ENCODE measurements at places on chromosomes 5 and 9.

DNA sequence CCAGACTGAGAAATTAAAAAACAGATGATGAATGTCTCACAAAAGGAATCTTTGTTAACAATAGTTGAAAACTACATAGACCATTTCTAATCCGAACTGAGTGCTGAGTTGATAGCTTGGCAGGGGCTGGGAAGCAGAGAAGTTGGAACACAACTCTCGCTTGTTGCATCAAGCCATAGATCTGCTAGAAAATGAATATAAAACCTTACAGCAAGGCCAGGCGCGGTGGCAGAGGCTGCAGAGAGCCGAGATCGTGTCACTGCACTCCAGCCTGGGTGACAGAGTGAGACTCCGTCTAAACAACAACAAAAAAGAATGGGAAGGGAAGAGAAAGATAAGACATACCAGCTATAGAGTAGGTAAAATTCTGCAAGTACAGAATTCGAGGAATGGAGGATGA lies 28.0 kb upstream of the SPZ1 start:
- no peak for DNase-seq

- no peak for DNase-seq
These were observed 262.8 kb downstream of the NR3C1 start for GRCh38 chr5:143140492-143141203.

DNA sequence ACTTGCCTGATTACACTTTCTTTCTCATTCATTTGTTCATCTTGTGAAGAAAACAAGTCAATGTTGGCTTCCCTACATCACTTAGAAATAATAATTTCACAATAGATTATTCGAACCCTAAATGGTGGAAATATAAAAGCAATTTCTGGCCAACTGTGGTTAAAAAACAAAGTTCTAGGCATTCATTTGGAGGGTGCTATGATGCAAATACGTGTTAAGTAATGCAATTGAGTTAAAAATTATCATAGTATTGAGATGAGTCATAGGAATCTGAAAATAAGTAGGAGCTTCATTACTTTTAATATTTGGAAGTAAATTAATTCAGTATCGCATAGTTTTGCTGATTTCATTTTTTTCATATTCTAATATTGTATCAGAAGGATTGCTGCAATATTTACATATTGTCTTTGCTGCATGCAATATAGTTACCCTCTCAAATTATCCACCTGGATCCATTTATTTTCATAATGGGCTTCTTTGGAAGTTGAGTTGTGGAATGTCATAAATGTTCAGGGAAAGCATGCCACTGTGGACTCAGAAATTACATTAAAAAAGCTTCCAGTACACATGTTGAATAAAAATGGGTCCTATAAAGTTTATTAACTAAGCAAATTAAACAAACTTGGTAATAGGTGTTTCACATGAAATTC lies 647.7 kb upstream of the WWC1 start:
- DNase-seq: no peak

- DNase-seq: no peak
These were observed 106.7 kb downstream of the ADAMTS2 start for GRCh38 chr5:179238628-179238970.

- DNase-seq: no peak
These were observed 49.0 kb downstream of the STARD4 start for GRCh38 chr5:111463311-111463710.

- no peak for DNase-seq
These were observed 73.3 kb upstream of the SARDH start for GRCh38 chr9:133811471-133811870.

- no peak for DNase-seq
These were observed 72.9 kb downstream of the TARS1 start for GRCh38 chr5:33513462-33514185.

- DNase-seq: no peak
These were observed 54.1 kb downstream of the FER start for GRCh38 chr5:108801776-108802175.

- DNase-seq: no peak
These were observed 22.6 kb downstream of the ASS1 start for GRCh38 chr9:130467316-130467715.
